GM12865 (cell line): ENCODE measurements at places on chromosomes 7 and 10.

DNA sequence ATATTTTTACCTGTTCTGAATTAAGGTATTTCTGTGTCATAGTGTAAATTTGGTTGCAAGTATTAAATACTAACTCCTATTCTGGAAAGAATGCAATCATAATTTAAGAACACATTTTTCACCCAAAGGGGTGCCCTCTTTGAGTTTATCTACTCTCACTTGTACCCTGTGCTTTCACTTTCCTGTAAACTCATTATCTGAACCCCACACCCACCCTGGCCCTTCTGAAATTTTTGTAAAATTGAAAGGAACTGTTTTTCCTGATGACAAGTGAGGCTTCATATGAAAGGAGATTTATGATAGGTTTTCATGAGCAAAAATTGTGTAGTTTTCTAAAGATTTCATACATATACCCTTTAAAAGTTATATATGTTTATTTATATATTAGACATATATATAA, 134.5 kb downstream of the WNT2 start:
- no peak for DNase-seq

GRCh38 chr7:23709081-23709750, 803 bp upstream of the STK31 start:
- no peak for DNase-seq

DNA sequence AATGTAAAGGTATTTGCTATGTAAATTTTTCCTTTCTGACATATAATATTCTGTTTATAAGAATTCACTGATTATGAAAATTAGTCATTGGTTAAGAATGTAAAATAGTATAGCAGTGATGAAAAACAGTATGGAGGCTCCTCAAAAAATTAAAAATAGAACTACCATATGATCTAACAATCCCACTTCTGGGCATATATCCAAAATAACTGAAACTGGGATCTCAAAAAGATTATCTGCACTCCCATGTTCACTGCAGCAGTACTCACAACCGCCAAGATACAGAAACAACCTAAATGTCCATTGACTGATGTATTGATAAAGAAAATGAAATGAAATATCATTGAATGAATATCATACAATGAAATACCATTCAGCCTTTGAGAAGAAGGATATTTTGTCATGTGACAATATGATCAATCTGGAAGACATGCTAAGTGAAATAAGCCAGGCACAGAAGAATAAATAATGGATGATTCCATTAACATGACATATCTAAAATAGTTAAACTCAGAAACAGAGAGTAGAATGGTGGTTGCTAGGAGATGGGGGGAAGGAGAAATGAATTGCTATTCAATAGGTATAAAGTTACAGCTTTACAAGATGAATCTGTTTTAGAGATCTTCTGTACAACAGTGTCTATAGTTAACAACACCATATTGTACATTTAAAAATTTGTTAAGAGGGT, 14.0 kb downstream of the C10orf88 start:
- no peak for DNase-seq

DNA sequence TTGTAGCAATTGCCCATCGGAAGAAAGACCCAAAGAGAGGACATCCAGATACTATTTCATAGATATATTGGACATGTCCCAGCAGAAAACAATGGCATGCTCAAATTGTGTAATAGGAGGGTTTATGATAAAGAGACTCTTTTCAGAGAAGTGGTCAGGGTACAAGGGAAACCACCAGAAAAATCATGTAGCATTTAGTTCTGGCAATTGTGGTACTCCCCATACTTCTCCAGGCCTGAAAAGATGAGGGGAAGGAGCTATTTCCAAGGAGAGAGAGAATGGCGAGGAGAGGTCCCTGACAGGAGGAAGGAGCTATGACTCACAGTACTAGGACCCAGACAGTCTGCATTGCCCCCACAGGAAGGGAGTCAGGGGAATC, 68.4 kb upstream of the ADO start:
- peak; percentile 29 for DNase-seq

DNA sequence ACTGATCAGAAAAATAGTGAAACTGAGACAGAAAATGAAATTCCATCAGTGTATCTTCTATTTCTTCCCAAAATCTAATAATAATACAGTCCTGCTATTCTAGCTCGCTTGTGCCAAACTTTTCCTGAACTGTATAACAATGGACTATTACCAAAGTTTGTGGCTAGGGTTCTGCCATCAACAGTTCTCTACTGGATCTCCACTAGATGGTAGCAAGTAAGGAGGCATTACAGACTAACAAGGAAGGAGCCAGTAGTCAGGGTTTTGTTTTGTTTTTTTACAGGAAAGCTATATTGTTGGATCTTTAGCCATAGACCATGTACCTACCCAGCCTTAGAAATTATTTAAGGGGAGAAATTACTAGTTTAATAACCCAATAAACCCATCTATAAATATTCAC, 10.8 kb downstream of the MTERF1 start:
- no peak for DNase-seq

DNA sequence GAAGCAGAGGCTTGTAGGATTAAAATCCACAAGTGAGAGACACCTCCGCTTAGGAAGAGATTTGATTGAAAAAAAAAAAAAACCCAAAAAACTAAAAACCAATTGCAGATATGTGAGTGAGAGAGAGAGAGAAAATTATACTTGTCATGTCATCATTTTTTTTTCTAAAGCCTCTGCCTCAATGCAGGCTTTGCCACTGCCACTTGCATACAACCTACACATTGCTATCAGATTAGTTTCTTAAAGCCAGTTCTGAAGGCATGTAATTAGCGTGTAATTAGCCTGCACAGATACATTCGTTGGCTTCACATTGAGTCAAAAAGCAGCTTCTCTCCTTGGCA, 86.1 kb upstream of the MTPN start:
- DNase-seq: no peak

- DNase-seq: no peak
These were observed 7.2 kb downstream of the CDCA7L start for GRCh38 chr7:21938463-21938862.

- DNase-seq: no peak
These were observed 113.4 kb downstream of the DIP2C start for GRCh38 chr10:576130-576465.

- DNase-seq: peak; percentile 70
These were observed 48.3 kb downstream of the ZNF783 start for GRCh38 chr7:149310113-149310836.

DNA sequence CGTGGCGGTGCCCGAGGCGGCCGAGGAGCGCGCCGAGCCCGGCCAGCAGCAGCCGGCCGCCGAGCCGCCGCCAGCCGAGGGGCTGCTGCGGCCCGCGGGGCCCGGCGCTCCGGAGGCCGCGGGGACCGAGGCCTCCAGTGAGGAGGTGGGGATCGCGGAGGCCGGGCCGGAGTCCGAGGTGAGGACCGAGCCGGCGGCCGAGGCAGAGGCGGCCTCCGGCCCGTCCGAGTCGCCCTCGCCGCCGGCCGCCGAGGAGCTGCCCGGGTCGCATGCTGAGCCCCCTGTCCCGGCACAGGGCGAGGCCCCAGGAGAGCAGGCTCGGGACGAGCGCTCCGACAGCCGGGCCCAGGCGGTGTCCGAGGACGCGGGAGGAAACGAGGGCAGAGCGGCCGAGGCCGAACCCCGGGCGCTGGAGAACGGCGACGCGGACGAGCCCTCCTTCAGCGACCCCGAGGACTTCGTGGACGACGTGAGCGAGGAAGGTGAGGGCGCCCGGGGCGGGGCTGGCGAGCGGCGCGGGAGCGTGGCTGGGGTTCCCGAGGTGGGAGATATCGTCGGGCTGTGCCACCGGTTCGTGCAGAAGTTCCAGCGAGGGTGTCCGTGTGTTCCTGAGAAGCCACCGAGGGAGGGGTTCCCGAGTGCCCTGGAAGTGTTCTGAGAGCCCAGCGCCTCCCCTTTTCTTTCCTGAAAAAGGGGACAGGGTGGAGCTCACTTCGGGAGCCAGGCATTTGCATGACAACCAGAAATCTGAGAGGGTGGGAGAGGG, 495 bp downstream of the EIF3B start:
- peak; percentile 28 for DNase-seq

GRCh38 chr10:44301781-44302355, 83.0 kb downstream of the CXCL12 start:
- DNase-seq: no peak

DNA sequence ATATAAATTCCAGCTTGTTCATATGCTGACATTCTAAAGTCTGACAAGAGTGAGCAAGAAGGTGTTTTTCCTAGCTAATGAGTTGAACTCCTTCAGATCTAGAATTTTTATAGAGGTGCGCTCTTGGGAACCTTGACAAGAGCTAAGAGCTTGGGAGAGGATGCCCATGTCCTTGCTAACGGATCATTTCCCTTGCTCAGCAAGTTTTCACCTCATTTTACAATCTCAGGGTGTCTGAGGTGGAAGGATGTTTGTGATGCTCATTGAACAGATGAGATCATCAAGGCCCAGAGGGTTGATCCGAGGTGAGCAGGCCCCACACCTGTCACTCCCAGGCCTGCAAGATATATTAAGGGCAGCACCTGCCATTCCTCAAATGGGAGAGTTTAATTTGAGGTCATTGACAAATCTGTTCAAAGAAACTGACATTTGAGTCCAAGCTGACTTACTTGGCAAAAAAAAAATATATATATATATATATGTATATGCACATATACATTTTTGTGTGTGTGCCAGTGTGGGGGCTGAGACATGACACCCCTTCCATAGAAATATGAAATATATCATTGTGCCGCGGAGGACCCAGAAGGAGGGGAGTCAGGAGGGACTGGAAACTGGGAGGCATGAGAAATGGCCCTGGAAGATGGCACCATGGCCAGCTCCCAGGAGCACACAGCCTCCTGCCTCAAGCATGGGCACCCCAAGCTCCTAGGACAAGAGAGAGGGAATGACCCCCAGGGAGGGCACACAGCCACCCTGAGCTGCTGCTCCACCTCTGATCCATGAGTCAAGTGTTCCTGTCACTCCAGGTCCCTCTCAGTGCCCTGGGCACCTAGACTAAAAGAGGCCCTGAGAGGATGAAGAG, 17.3 kb upstream of the TMEM72 start:
- no peak for DNase-seq

GRCh38 chr10:99975942-99976809, 33.6 kb downstream of the DNMBP start:
- DNase-seq: peak; percentile 52

DNA sequence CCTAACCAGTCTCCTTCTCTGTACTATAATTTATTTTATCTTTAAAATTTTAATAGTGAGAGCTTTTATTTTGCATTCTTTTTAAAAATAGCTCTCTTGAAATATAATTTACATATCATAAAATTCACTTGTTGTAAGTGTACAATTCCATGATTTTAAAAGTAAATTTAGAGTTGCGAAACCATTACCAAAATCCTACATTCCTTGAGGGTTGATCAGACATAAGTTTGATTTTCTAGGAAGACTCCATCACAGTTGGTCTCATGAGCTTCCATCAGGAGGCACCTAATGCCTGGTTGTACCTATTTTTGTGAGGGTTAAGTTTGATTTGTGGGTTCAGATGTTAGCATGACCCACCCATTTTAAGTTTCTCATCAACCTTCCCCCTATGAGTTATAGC, 108.1 kb downstream of the BMPER start:
- no peak for DNase-seq

GRCh38 chr7:143437578-143437977, 5.7 kb upstream of the TAS2R60 start:
- no peak for DNase-seq

GRCh38 chr10:53003094-53003493, 230.5 kb upstream of the MBL2 start:
- DNase-seq: peak; percentile 38

- no peak for DNase-seq
These were observed 90.9 kb upstream of the RNF32 start for GRCh38 chr7:156549636-156550035.

- DNase-seq: no peak
These were observed 812.8 kb downstream of the LRMDA start for GRCh38 chr10:76244061-76244686.

DNA sequence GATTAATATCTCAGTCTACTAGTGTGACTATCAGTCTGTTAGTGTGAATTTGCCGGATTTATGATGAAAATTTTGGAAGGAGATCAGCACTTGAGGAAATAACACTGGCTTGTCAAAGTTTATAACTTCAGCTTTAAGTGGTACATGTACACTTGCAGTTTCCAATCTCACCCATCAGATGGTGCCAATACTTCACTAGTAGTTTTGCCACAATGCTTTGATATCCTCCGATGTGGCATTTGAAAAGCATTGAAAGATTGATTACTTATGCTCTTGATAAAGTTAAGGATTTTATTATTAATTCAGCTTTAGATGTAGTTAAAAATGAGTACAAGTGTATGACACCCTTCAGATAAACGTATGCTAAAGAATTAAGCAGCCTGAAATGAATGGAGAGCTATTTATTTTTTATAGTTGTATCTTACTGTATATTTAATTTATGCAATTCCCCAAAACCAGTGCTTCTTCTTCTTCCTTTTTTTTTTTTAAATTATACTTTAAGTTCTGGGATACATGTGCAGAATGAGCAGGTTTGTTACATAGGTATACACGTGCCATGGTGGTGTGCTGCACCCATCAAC, 98.2 kb downstream of the ANLN start:
- peak; percentile 57 for DNase-seq

- DNase-seq: no peak
These were observed 109.0 kb upstream of the SP4 start for GRCh38 chr7:21318916-21319270.

- no peak for DNase-seq
These were observed 53.9 kb downstream of the CUBN start for GRCh38 chr10:17075533-17076359.

DNA sequence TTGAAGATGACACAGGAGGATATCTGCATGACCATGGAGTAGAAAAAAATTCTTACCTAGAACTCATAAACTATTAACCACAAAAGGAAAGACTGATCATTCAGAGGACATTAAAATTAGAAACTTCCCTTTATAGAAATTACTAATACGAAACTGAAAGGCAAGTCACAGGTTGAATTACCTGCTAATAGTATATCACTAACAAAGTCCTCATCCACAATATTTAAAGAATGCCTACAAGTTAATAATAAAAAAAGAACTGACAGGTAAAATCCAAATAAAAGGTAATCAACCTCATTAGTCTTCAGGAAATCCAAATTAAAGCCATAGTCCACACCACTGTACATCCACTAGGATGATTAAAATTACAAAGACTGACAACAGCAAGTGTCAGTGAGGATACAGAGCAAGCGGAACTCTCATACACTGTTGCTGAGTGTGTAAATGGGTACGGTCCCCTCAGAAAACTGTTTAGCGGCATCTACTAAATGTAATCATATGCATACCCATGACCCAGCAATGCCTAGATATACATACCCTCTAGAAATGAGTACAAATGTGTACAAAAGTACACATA, 71.2 kb downstream of the ARHGAP21 start:
- DNase-seq: peak; percentile 67
